ENCODE measurements at places on chromosomes 1 and 21. TPM values are rescaled to one million over a fixed set of nuclear protein-coding genes. Genes with fewer than 3 reads are reported as not detected.

The EVA1B gene
- total RNA-seq = 5.8 TPM

The FAM131C gene
- total RNA-seq = not detected

The OR2T11 gene
- total RNA-seq = not detected

The RGS7 gene
- total RNA-seq = not detected

The IFI44L gene
- 0.43 TPM for total RNA-seq

The GPR25 gene
- total RNA-seq = not detected

The FABP3 gene
- 6.1 TPM for total RNA-seq

The RCSD1 gene
- total RNA-seq = 0.16 TPM

The ST6GALNAC5 gene
- total RNA-seq = not detected

The ENAH gene
- total RNA-seq = 206 TPM

The NECTIN4 gene
- not detected for total RNA-seq

- no peak overlapping the region for H3K4me3 ChIP-seq
- no peaks in the 10 kb centered on the region for H3K4me1 ChIP-seq
- H3K27me3 ChIP-seq = no peaks in the 10 kb centered on the region
- DNase-seq = no peak
Observed at GRCh38 chr1:192973202-192973601, 86.0 kb downstream of the UCHL5 start.

DNA sequence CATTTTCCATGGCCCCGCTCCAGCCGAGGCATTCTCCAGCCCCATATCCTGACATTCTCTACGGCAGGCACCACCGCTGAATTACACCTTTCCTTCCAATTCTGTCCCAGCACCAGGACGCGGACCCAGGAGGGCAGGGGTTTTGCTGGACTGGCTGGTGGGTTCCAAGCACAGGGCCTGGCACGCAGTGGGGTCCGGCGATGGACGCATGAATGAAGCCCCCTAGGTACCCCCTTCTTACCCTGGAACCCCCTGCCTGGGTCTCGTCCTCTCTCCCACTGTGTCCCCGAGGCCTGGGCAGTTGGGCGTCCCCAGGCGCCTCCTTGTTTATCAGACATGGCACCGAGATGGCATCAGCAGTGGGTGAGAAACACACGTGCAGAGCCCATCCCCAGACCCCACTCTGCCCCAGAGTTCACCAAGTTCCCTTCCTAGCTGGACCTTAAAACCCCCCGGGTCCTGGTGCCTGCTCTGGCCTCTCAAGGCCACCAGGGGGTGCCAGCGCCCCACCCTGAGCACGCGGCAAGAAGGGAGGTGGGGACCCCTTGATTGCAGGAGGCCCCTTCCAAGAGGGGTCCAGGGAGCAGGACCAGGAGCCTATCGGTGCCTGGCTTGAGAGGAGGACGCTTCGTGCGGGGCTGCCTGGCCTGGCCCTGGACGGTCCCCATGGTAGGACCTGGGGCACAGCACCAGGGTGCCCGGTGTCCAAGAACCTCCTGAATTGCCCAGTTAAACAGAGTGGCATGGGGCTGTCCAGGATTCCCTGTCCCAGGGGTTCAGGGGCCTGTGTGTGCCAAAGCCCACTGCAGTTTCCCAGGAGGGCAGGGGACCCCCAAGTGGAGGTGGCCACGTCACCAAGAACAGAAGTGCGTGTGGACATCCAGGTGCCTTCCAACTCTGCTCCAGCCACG is 46.1 kb downstream of the MEGF6 start:
- peak; percentile 36 for DNase-seq
- H3K4me1 ChIP-seq = no peaks in the 10 kb centered on the region
- no peak overlapping the region for H3K4me3 ChIP-seq
- H3K27ac ChIP-seq = no peak overlapping the region
- H3K27me3 ChIP-seq = peaks cover 78% of the 10 kb centered on the region

GRCh38 chr1:94329986-94330385 is 88.2 kb upstream of the ABCD3 start:
- no peak overlapping the region for H3K4me3 ChIP-seq
- H3K27ac ChIP-seq = no peak overlapping the region
- H3K27me3 ChIP-seq = no peaks in the 10 kb centered on the region
- no peaks in the 10 kb centered on the region for H3K36me3 ChIP-seq
- peak; percentile 31 for DNase-seq

- H3K4me3 ChIP-seq = peak overlapping the region; percentile 41
- peak overlapping the region; percentile 98 for H3K27ac ChIP-seq
- peaks cover 69% of the 10 kb centered on the region for H3K4me1 ChIP-seq
- DNase-seq = peak; percentile 96
Observed at GRCh38 chr1:25727635-25728286, 72.2 kb upstream of the SELENON start.

DNA sequence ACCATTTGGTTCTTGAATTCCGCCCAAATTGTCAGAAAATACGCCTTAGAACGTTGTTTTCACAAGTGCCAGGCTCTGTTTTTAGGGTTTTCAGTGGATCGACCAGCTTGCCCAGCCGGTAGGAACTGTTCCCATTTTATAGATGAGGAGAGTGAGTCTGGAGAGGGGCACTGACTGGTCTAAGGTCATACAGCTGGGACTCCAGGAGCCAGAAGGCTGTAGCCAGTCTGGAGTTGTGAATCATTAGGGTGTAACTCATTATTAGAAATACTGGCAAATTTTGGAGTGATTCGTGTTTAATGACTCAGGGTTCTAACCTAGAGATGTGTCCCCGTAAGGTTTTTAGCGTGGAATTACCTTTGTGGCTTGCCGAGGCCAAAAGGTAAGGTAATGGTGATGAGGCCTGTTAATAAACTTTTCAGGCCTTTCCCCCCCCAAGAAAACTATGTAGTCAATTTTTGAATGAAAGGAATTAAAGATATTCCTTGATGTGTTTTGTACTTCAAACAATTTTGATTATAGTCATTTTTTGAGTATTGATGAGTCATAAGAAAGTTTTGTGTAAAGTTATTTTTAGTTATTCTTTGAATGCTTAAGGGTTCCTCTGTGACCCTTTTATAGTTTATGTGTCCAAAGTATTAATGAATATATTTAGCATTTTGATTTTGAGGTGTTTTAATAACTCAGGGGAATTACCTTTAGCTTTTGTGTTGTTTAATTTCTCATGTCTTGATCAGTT is 2.1 kb downstream of the DYRK1A start:
- H3K36me3 ChIP-seq = no peaks in the 10 kb centered on the region
- H3K4me1 ChIP-seq = peaks cover 15% of the 10 kb centered on the region
- no peak for DNase-seq
- H3K27me3 ChIP-seq = no peaks in the 10 kb centered on the region
- H3K27ac ChIP-seq = no peak overlapping the region
- H3K4me3 ChIP-seq = peak overlapping the region; percentile 96

DNA sequence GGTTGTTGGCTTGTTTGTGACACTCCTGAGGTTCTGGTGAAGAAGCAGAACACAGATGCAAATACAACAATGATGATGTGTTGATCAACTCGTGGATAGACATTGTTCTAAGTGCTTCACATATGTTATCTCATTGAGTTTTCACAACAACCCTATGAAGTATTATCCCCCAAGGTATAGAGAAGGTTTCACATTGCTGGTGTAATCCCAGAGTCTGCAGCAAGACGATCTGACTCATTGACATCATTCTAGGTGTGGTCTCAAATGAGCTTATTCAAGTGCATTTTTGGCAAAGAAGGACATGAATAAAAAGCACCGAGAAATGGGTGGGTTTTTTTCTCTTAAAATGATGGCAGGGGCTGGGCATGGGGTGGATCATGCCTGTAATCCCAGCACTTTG is 64.1 kb upstream of the SCAF4 start:
- H3K4me3 ChIP-seq = no peak overlapping the region
- no peak overlapping the region for H3K27ac ChIP-seq
- 0 out of 2 replicates have a peak, but pooled peaks cover 2% of the 10 kb centered on the region for H3K27me3 ChIP-seq

DNA sequence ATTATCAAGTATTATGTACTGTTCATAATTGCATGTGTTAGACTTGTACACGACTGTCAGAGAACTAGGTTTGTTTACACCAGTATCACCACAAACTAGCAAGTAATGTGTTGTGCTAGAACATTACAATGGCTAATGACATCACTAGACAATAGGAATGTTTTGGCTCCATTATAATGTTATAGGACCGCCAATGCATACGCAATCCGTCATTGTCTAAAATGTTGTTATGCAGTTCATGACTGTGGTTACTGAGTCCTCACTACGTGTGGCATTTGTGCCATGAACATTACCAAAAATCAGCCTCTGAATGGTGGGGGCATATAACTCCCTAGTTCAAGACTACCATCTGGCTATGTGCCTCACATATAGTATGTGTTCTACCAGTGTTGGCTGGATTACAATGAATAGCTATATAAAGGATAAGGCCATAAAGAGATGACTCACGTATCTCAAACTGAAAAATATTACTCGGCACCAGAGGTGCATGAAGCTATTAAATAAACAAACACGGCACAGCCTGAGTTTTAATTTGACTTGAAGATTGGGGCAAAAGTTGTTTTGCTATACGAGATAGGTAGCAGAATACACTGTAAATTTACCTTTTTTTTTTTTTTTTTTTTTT is 89.1 kb upstream of the COL24A1 start:
- no peak overlapping the region for H3K27ac ChIP-seq
- no peak for DNase-seq
- H3K4me1 ChIP-seq = no peaks in the 10 kb centered on the region
- no peaks in the 10 kb centered on the region for H3K36me3 ChIP-seq

- H3K4me3 ChIP-seq = no peak overlapping the region
- peaks cover 6% of the 10 kb centered on the region for H3K4me1 ChIP-seq
- no peak overlapping the region for H3K27ac ChIP-seq
Observed at GRCh38 chr1:87292684-87293493, 35.8 kb upstream of the LMO4 start.

DNA sequence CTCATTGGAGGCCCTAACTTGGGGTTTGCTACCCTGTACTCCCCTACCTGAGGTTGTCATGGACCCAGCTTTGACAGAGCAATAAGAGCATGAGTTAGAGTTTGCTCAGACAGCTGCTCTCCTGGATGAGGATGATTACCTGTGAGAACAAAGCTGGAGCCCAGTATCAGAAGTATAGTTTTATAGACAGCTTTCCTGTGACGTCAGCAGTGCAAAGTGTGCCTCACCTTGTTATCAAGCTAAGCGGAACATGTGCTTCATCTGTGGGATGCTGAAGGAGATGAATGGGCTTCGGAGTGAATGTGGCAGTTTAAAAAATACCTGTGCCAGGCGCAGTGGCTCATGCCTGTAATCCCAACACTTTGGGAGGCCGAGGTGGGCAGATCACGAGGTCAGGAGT is 5.4 kb upstream of the WDR47 start:
- H3K36me3 ChIP-seq = no peaks in the 10 kb centered on the region
- no peaks in the 10 kb centered on the region for H3K27me3 ChIP-seq
- H3K27ac ChIP-seq = no peak overlapping the region

GRCh38 chr1:29324771-29325351 is 88.5 kb downstream of the PTPRU start:
- H3K27ac ChIP-seq = no peak overlapping the region
- no peak for DNase-seq
- H3K36me3 ChIP-seq = no peaks in the 10 kb centered on the region
- no peak overlapping the region for H3K4me3 ChIP-seq

- H3K27me3 ChIP-seq = no peaks in the 10 kb centered on the region
- peak overlapping the region; percentile 52 for H3K27ac ChIP-seq
- H3K4me3 ChIP-seq = no peak overlapping the region
- H3K4me1 ChIP-seq = peaks cover 27% of the 10 kb centered on the region
- H3K36me3 ChIP-seq = no peaks in the 10 kb centered on the region
Observed at GRCh38 chr1:183226361-183226760, 40.3 kb downstream of the LAMC2 start.

Measured in SJCRH30 (cell line).